Aorta (tissue), 5 donors: ENCODE measurements at places on chromosomes 13 and 19. TPM values are rescaled to one million over a fixed set of nuclear protein-coding genes. Genes with fewer than 3 reads are reported as not detected.

Gene CNN1
- total RNA-seq = 406 TPM

Gene ZNF610
- 3.2 TPM for total RNA-seq

Gene MYH14
- total RNA-seq = 5.9 TPM

Gene ZNF724
- 0.94 TPM for total RNA-seq

Gene PDX1
- not detected for total RNA-seq

Gene CCDC159
- 44.4 TPM for total RNA-seq

Gene MBD3L1
- not detected for total RNA-seq

Gene MICOS13
- total RNA-seq = 35.4 TPM

Gene OR7C1
- not detected for total RNA-seq

Gene CYP2F1
- total RNA-seq = not detected

Gene FLT1
- total RNA-seq = 32.8 TPM

Gene SLC25A30
- total RNA-seq = 31.9 TPM

Gene PABPC3
- 0.15 TPM for total RNA-seq

Gene APOC1
- 14.8 TPM for total RNA-seq

Gene ZNF471
- 12.1 TPM for total RNA-seq

Gene NDUFA13
- 183 TPM for total RNA-seq

Gene PSG3
- not detected for total RNA-seq

Gene CLEC11A
- total RNA-seq = 28.7 TPM

Gene OVOL3
- not detected for total RNA-seq

Gene CEACAM4
- total RNA-seq = 1.8 TPM

Gene LRG1
- 2.8 TPM for total RNA-seq

Gene PGLYRP1
- total RNA-seq = 1.4 TPM

Gene PSG6
- total RNA-seq = not detected

Gene VSTM1
- total RNA-seq = not detected

Gene ZNRF4
- total RNA-seq = not detected

Gene SLC10A2
- not detected for total RNA-seq

Gene ZBTB32
- not detected for total RNA-seq

Gene FCGBP
- 71.2 TPM for total RNA-seq

Gene IER2
- 239 TPM for total RNA-seq

Gene F7
- not detected for total RNA-seq

Gene URAD
- total RNA-seq = not detected

Gene NCAN
- not detected for total RNA-seq

Gene PRTN3
- total RNA-seq = not detected

Gene ZNF154
- 6.4 TPM for total RNA-seq

Gene KIR3DL2
- total RNA-seq = not detected

Gene LILRB2
- 10.2 TPM for total RNA-seq

Gene NKG7
- total RNA-seq = 6.7 TPM
